Lower leg skin (tissue), 4 donors: ENCODE measurements at places on chromosomes 3 and 15. TPM values are rescaled to one million over a fixed set of nuclear protein-coding genes. Genes with fewer than 3 reads are reported as not detected.
A peak's percentile ranks its signal among the peaks of the same experiment; 100 is the strongest.

The PLA2G4D gene
- 22.0 TPM for total RNA-seq

DNA sequence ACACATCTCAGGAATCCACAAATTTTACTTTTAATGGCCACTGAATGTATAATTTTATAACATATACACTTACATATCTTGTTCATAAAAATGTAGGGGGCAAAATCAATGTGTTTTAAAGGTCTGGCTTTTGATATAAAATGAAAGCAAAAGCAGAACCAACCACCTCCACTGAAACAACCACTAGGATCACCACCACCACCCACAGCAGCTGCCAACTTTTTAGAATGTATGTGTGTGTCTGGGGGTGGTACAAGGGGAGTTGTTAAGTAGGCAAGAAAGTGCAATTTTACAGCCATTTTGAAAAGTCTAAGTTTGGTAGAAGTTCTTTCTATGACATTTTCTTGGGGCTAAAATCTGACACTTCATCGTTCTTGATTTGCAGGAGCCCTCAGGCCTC, 44.0 kb downstream of the OTOL1 start:
- no peak for DNase-seq

The RLBP1 gene
- total RNA-seq, result not detected

- no peak for DNase-seq
These were observed 195.8 kb downstream of the SHQ1 start for GRCh38 chr3:72652395-72652794.

DNA sequence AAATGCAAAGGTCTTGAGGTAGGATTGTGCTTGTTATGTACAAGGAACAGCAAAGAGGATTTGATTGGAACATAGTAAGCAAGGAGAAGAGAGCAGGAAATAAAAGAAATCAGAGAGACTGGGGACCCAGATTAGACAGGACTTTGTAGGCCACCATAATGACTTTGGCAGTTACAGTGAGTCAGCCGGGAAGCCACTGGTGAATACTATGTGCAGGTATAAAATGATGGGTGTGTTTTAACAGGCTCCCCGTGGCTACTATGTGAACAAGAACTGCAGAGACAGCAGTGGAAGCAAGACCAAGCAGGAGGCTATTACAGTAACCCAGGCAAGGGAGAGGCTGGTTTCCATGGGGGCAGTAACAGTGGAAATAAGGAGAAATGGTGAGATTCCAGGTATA, 55.2 kb downstream of the NPTN start:
- no peak for DNase-seq

The TMEM207 gene
- total RNA-seq, result not detected

The MAP2K5 gene
- total RNA-seq, result 14.0 TPM

The TTLL13 gene
- not detected for total RNA-seq

DNA sequence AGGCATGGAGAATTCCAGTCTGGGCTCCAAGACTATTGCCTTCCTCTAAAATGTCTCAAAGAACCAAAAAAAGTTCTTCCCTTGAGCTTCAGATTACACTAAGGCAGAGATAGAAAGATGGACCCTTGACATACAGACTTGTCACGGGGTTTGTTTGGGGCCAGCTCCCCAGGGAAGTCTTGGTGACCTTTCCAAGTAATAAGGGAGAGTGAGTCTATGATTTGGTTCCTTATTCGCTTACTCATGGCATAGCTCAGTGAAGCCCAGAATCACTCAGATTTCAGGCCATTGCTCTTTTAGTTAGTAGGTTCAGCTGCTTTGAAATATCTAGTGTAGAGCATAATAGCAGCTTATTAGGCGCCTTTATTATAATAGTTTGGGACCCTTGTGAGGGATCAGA, 90.3 kb downstream of the PLCL2 start:
- DNase-seq, result no peak

DNA sequence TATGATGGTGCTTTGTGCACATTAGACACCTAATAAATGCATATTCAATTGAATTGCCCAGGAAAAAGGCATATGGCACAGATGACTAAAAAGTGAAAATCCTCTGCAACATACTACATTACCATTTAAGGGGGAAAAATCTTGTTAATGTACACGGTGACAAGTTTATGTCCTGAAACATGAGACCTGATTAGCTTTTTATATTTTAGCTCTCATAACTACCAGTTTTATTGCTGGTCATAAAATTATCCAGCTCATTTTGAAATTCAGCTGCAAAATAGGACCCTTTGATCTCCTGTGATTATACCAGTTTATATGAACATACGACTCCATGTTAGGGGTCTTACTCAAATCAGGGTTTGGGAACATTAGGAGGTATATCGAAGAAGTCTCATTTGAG, 684.6 kb upstream of the CCDC54 start:
- DNase-seq, result no peak

DNA sequence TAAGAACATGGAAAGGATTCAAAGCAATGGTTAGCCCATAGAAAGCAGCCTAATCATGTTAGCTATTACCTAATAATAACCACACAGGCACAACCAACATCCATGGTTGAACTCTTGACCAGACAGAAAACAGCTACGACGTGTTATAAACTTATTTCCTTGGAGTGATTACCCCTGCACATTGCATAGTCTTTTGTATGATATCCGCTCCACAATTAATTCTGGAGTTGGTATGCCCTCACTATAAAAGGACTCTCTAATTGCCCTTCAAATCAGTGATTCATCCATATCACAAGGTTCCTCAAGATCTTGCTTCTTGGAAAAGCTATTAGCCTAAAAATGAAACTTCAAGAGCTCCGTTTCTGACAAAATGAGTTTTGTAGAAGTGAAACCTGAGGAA, 117.9 kb downstream of the SYNPR start:
- DNase-seq, result no peak

GRCh38 chr3:48412375-48413001, 17.4 kb downstream of the PLXNB1 start:
- peak; percentile 81 for DNase-seq

- DNase-seq, result no peak
These were observed 71.1 kb upstream of the SPATA12 start for GRCh38 chr3:56989169-56989976.

The RBP2 gene
- total RNA-seq, result not detected

DNA sequence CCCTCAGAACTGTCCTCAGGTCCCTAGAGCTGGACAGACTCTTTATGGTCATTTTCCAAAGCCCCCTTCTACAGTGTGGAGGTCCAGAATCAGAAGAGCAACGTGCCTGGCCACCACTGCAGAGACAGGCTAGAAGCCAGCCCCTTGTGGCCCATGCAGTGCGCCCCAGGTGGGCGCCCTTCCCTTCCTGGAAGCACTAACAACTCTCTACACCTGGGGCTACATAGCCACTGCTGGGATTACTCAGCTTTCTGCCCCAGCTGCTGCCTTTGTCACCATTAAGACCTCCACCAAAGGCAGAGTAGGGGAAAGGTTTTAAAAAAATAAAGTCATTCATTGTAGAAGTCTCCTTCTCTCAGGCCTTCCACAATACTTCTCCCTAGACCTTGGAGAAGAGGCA, 2.3 kb downstream of the RASGRP1 start:
- no peak for DNase-seq

- no peak for DNase-seq
These were observed 64.6 kb downstream of the CYP11A1 start for GRCh38 chr15:74302821-74303359.

DNA sequence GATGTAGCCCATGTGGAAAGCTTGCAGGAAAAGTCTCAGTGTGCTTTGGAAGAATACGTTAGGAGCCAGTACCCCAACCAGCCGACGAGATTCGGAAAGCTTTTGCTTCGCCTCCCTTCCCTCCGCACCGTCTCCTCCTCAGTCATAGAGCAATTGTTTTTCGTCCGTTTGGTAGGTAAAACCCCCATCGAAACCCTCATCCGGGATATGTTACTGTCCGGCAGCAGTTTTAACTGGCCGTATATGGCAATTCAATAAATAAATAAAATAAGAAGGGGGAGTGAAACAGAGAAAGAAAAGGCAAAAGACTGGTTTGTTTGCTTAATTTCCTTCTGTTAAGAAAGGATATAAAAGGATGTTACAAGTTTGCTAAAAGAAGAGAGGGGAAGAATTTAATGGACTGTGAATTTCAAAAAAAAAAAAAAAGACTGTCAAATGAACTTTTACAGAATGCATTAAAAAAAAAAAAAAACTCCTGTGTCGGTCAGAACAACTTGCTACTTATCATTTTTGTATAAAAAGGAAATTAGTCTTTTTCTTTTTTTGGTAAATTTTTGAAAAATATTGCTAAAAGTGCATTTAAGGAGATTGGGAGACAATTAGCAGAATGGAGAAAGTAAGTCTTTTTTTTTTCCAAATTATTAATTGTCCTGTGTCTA, 7.0 kb downstream of the NR2F2 start:
- no peak for DNase-seq

The ASB14 gene
- total RNA-seq, result not detected

DNA sequence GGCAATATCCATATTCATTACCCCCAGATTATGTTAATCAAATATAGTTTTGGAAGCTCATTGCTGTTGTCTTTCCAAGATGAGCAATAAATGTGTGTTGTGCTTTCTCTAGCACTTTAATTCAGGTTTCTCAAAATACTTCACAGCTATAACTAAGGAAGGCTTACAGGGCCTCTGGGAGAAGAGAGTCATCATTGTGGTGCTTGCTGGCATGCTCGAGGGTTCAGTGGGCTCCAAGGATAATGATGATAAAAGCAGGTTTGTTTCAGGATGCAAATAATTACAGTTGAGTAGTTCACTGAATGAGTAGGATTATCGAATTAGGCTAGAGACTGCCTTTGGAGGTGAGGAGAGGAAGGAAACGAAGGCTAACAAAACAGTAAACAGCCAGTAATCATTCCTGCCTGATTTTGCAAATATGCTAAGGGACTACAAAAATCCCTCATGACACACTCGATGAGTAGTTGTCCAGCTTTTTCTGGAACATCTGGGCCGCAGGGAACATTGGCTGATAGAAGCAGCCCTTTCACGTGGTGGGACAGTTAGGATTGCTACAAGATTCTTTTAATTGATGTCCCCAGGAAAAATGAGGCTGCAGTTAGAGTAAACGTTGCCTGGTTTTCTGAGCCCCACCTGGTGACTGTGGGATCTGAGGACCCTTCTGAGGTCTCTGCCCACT, 54.1 kb downstream of the SLC7A14 start:
- DNase-seq, result no peak

DNA sequence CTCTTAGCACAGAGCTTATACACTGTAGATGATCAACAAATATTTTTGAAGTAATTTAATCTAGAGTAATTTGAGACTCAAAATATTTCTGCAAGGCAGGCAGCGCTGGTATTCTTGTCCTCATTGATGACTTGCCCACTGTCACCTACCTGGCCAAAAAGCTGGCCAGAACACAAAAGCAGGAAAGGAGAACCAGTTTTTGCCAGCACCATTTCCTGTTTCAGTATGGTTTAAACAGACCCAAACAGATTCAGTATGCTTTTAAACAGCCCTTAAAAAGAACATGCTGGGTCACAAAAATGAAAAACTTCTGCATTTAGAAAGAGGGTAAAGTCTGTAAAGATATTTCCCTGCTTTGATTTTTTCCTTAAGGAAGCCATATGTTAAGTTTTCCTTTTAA, 42.3 kb upstream of the ZNF280D start:
- no peak for DNase-seq

DNA sequence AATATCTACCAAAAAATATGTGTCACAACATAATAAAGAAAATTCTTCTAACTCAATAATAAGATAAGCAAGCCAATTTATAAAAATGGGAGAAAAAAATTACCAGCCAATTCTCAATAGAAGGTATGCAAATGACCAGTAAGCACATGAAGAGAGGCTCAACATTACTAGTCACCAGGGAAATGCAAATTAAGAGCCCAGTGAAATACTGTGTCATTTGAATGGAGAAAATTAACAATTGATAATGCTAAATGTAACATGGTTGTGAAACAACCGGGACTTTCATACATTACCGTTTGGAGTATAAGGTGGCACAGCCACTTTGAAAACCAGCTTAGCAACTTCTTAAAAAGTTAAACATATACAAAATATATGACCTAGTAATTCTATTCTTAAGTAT, 460.7 kb downstream of the IGSF11 start:
- DNase-seq, result no peak

The THAP10 gene
- 4.5 TPM for total RNA-seq

The FBXO40 gene
- total RNA-seq, result not detected

GRCh38 chr3:78974181-78974790, 793.5 kb downstream of the ROBO1 start:
- no peak for DNase-seq

DNA sequence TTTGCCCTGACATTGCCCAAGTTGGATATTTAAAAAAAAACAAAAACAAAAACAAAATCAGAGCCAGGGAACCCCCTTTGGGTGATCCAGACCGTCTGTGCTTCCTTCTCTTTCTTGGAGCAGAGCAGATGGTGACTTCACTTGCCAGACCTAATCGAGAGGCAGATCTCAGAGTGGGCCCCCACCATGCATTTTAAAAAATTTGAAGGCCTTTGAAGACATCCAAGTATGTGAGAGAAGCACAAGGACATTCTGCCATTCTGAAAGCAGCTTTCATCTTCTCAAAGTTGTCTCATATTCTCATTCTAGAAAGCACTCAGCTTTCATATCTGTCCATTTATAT, 93.3 kb downstream of the SV2B start:
- DNase-seq, result no peak

The CRYGS gene
- total RNA-seq, result 0.54 TPM

- DNase-seq, result no peak
These were observed 20.4 kb downstream of the RETNLB start for GRCh38 chr3:108736821-108737220.

- no peak for DNase-seq
These were observed 52.6 kb upstream of the RAB6B start for GRCh38 chr3:133948131-133948810.

DNA sequence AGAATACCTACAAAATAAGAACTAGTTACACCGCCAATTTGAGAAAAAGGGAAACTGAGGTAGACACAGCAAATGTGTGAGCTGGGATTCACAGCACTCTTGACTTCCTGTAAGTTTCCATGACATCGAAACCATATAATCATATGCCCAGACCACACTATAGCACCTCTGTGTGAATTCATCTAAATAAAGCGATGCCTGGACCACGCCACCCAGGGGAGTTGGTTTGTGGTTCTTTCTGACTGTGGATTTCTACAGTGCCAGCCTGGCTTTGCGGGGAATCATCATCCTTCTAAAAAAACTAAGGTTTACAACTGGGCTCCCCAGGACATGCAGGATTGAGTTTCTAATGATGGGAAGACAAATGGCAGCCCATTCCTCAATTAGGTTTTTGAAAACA, 23.5 kb upstream of the CA12 start:
- no peak for DNase-seq

DNA sequence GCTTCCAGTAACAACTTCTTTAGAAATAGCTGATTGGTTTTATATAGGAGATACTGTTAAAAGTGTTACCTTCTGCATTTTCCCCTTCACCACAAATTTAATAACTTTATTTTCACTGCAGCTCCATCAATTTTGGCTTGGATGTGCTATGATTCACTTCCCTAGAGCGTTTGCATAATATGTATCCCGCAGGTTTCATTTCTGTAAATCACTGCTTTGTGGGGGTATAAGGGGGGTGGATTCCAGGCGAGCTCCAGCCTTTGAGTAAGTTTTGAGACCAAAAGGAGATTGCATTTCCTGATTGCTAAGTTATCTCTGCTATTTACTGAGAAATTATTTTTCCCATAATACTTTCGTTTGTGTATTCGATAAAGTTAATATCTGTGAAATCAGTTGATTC, 232.6 kb downstream of the TBL1XR1 start:
- DNase-seq, result no peak

The LSAMP gene
- total RNA-seq, result 2.8 TPM

The FEZF2 gene
- not detected for total RNA-seq

The ST6GAL1 gene
- total RNA-seq, result 23.6 TPM

GRCh38 chr3:181210275-181210674, 220.7 kb upstream of the DNAJC19 start:
- no peak for DNase-seq

The GOLGA8H gene
- 0.49 TPM for total RNA-seq
